ENCODE measurements at places on chromosomes 12 and 14.

DNA sequence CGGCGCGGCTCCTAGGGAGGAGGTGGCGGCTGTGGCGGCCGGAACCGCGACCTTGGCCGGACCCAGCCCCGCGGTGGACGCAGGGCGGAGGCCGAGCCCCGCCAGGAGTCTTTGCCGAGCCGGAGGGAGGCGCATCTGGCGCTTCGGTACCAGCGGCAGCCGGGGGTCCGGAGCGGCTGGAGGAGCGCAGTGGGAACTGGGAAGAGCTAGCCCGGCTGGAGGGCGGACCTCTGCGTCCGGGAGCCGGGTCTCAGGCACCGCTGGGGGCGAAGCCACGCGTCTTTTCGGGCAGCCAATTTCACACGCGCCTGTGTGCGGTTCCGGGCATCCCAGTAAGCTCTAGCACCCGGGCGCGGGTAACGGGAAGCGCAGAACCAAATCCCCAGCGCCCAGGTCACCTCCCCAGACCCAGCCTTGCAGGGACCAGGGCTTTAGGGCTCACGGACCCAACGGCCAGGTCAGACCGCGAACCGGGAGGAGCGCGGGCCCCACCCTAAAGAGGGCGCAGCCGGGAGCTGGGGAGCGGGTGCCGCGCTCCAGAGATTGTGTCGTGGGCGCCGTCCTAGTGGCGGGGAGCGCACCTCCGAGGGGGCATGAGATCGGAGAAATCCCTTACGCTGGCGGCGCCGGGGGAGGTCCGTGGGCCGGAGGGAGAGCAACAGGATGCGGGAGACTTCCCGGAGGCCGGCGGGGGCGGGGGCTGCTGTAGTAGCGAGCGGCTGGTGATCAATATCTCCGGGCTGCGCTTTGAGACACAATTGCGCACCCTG is 89.4 kb downstream of the GALNT8 start:
- DNase-seq: no peak

DNA sequence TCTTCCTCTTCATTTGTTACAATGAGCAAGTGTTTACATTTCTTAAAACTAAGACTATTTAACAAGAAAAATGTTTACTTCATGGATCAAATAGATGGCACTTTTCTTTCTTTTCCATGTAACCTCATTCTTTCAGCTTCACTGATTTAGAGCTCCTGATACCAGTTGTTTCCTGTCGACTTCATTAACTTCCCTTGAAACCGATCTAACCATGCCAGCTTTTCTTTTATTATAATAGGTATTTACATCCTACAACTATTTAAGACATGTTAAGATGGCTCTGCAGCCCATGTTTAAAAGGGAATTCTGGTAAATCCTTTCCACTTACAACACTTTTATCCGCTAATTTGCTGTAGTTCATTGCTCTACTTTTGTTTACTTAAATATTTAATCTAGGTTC is 107.3 kb upstream of the DCN start:
- DNase-seq: no peak

GRCh38 chr14:24366721-24367513 is 1.1 kb upstream of the NFATC4 start:
- no peak for DNase-seq

DNA sequence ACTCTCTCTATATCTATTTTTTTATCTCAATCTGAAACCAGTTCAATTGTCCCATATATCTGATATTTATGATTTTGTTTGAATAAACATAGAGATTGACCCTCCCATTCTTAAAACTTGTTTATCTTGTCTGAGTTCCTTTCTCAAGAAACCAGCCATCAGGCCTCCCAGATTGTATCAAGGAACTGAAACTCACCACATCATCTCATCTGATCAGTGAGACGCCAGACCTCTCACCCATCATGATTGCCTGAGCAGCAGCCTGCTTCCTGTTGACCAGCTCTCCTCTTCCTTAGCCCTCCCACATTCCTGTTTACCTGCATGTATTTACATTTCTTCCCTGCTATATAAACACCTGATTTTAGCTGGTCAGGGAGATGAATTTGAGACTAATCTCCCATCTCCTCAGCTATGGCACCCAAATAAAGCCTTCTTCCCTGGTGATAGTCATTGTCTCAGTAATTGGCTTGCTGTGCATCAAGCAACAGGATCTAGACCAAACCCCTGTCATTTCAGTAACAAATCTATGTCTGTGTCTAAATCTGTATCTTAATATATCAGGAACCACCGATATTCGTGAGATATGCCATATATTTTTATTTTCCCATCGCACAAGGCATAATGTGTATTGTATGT is 323.6 kb downstream of the TMTC2 start:
- DNase-seq: no peak

GRCh38 chr14:65044596-65044959 is 57.7 kb downstream of the MAX start:
- DNase-seq: no peak

- no peak for DNase-seq
Measured at GRCh38 chr12:81465876-81466275, 293.3 kb downstream of the PPFIA2 start.

DNA sequence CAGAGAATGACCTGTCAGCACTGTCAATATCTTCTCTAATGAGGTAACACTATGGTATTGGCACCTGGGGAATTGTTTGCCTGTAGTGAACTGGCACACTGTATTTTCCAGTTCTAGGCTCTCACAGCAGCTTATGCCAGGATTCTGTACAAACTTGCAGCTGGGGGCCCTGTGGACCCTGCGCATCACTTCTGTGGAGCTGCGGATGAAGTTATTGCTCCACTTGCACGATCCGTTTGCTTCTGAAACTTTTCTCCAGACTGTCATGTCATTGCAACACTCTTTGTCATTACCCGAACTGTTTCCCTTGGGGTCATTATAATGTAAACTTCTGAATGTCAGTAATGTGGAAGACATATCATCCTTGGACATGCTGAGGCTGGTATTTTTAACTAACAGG is 3.9 kb downstream of the RNASE11 start:
- no peak for DNase-seq
